ENCODE measurements at places on chromosomes 4 and X.

DNA sequence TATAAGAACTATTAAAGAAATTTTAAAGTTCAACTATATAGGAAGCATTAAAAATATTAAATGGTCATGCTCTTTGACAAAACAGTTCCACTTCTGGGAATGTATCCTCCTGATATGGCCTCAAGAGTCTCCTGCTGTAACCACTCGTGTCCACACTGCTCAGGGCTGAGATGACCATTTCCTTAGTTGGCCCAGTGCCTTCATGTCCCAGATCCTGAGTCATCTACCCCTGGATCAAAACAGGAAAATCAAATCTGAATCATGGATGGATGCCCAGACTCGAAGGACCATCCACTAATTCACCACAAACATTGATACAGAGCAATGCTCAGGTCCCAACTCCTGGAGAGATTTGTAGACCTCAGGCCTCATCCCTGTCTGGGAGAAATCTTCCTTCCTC, 44.7 kb downstream of the GPRASP3 start:
- no peak for DNase-seq

DNA sequence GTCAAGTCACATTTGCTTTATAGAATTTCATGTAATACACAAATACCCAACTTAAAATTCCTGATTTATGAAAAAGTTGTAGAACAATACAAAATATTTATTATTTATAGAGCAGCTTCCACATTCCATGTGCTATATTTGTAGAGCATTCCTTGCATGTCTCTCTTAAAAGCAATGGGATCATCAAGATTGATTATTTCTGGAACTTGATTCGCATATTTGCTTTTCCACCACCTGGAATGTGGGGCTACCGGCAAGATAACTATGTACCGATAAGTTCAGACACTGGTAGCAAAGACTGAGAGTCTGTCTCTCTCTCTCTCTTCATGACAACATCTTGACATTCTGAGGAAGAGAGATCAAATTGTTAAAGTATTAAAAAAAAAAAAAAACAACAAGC, 59.3 kb downstream of the MAPK10 start:
- DNase-seq, result no peak

GRCh38 chrX:79081895-79082512, 62.5 kb upstream of the GPR174 start:
- DNase-seq, result peak; percentile 71

DNA sequence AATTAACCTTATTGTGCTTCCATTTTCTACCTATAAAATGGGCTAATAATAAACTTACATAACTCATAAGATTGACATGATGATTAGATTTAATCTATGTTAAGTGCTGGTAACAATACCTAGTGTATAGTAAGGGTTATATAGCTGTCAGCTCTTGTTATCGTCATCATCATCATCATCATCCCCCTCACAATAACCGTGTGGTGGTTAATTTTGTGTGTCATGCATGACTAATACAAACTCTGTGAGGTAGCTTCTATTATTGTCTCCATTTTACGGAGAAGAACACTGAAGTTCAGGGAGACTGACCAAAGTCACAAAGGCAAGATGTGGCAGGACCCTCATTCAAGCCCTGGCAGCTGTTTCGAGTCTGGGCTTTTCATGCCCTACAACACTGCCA, 211.3 kb downstream of the PALLD start:
- no peak for DNase-seq

All from naive thymus-derived CD8-positive, alpha-beta T cell (primary cell).